AG04449 (cell line): ENCODE measurements at places on chromosomes 11 and 22.

DNA sequence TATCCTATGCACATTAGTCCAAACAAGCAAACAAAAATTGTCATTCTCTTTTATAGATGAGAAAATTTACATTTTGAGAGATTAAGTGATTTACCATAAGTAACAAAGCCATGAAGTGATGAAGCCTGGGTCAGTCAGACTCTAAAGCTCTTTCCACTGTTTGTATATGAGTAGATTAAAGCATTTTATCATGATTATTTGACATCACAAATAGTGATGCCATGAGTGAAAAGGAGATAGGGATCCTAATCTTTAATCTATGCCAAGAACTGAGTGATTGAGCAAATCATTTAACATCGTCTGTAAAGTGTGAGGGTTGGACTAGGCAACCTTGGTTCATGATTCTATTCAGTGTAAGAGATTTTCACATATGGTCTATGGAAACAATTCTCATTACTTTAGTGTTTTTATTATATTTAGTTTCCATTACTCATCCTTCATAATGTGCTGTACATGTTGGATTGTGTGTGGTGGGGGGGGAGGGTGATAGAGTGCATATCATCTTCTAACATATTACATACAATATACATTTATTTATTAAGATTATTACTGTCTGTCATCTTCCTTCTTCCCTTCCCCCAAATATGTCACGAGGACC, 50.7 kb downstream of the ARHGEF12 start:
- DNase-seq: no peak

GRCh38 chr11:22163394-22163797, 29.5 kb upstream of the ANO5 start:
- DNase-seq: no peak

- no peak for DNase-seq
Measured at GRCh38 chr11:18490736-18491485, 35.3 kb downstream of the LDHAL6A start.

- DNase-seq: no peak
Measured at GRCh38 chr11:94139416-94139815, 10.8 kb downstream of the PANX1 start.

DNA sequence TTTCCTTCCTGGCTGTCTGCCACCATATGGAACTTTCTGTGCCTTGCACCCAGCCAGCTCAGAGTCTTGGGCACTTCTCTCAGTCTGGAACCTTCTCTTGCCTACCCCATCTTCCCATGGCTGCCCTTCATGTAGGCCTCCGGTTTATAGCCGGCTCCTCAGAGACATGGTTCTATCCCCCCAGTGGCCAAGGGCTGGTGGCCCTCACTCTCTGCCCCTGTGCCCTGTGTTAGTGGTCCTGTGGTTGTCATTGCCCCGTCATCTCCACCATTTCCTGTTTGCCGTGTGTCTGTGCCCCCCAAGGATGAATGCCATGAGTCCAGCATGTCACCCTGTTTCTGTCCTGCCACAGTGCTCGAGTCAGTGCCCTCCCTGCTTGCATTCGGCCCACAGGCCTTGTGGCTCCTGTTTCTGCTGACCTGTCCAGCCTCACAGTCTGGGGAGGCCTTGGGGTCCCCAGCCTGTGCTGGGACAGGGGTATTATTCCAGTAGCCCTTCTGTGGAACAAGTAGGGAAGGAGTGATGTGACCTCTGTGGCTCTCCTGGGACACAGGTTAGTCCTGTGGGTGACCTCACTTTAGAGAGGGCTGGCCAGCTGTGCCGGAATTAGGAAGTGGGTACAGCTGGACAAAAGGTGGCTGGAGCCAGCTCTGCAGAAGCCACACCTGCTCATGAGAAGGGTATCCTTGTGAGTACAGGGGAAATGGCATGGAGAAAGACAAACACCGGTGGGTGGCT, 30.7 kb downstream of the ST3GAL4 start:
- no peak for DNase-seq

DNA sequence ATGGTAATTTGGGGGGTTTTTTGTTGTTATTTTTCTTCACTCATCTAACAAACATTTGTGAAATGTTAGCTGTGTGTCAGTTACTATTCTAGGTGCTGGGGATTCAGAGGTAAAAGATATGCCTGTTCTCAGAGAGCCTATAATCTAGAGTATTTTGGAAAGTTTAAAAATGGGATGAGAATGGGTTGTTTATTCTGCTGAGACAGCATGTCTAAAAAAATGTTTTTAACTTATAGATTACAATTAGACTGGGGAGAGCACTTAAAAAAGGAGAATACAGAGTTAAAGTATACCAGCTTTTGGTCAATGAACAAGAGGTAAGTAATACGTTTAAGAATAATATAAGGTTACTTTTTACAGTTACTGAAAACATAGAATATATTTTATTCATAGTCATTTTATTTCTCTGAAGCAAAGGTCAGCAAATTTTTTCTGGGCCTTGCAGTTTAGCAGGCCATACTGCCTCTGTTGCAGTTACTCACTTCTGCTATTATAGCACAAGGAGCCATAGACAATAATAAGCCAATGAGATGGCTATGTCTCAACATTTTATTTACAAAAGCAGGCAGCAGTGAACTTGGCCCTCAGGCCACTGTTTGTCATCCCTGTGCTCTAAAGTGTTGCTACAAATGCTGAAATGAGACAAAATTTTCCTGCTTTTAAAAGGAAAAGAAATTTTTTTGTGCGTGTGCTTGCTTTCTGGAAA, 60.0 kb downstream of the DKK3 start:
- no peak for DNase-seq

GRCh38 chr11:73143126-73143838, 1.2 kb upstream of the FCHSD2 start:
- no peak for DNase-seq

- no peak for DNase-seq
Measured at GRCh38 chr22:50425179-50425916, 49.5 kb downstream of the SBF1 start.

DNA sequence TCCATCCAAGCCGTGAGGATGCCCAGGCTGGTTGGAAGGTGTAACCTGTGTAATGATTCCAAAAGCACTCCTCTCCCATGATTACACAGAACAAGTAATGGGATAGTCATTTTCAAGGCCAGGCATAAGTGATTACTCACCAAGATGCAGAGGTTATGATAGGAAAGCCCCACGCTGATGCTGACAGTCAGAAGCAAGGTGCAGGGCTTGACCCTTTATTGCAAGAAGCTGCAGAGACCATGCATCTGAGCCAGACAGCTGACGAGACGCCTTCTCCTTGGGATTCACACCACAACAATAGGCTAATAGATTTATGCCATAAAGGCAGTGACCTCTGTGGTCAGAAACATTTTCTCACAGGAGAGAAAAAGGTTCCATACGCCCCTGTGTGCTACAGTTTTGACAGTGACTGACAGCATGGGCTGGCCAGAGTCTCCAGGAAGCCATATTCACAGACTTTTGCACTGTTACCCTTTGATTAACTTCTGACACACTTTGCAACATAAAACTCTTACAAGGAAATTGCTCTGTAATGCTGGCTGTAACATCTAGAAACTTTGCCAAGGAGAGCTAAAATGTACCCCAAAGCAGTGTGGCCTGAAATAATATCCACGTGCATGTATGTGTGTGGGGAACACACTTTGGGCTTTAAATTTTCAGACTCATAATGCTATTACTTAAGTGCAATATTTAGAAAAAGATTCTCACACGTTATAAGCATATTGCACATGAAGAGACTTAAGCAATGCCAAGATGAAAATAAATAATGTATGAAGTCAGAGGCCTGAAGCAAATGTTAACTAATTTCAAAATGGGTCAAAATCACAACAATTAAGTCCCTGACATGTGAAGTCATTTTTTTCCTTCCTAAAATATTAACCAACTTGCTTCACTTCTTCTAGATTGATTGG, 1079.0 kb upstream of the TENM4 start:
- DNase-seq: no peak

GRCh38 chr11:14374922-14375830, 16.2 kb upstream of the RRAS2 start:
- DNase-seq: no peak

- no peak for DNase-seq
Measured at GRCh38 chr11:96141626-96142025, 201.4 kb downstream of the MAML2 start.

DNA sequence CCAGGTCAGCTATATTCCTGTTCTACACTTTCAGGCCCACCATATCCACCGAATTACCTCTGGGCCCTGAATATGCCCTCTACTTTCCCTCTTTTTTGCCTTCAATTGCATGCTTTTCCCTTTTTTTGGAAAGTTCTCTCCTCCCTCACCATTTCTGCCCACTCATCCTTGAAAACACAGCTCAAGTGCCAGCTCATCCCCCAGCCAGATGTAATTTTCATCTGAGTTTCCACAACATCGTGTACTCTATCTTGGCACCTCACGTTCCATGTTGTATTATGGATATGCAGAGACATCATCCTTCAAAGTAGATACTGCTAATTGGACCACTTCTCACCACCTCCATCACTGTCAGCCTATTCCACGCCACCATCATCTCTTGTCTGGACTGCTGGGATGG, 129.8 kb upstream of the HSD17B12 start:
- DNase-seq: no peak

- DNase-seq: no peak
Measured at GRCh38 chr11:95283650-95284049, 52.6 kb upstream of the SESN3 start.

GRCh38 chr11:62464655-62465054, 45.8 kb downstream of the SCGB1A1 start:
- DNase-seq: no peak

DNA sequence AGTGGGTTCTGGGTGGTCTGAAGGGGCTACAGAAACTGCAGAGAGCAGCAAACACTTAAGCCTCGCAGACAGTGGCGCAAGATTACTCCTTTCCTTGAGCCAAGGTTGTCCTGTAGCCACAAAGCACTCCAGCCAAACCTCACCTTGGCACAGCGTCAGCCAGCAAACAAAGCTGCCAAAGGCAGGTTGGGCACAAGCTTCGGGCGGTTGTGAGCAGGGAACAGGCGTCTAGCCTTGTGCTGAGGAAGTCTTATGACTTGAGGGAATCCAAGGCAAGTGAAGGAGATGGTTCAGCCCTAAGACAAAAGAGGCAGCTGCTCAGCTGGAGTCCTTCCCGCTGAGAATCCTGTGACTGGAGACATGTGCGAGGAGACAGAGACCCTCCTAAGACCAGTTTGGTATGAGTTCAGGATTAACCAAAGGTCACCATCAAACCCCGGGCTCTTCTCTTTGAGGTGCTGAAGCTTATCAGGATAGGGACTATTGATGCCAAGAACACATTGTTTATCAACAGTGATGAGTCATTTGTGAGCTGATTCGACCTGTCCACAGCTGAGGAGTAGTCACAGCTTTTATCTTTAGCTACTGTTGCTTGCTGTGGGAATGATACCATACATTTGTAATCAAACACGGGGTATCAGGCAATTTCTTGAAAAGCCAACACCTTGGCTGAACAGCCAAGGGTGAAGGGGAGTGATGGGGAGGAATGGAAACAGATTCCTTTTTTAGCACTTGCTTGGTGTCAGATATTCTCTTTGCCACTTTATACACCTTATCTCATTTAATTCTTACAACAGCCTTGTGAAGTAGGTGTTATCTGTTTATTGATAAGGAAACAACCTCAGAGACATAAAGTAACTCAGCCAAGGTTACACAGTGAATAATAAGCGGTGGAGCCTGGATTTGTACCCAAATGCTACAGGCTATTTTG, 4.6 kb downstream of the ADM start:
- no peak for DNase-seq

GRCh38 chr11:113341388-113342165, 27.2 kb downstream of the TTC12 start:
- no peak for DNase-seq

DNA sequence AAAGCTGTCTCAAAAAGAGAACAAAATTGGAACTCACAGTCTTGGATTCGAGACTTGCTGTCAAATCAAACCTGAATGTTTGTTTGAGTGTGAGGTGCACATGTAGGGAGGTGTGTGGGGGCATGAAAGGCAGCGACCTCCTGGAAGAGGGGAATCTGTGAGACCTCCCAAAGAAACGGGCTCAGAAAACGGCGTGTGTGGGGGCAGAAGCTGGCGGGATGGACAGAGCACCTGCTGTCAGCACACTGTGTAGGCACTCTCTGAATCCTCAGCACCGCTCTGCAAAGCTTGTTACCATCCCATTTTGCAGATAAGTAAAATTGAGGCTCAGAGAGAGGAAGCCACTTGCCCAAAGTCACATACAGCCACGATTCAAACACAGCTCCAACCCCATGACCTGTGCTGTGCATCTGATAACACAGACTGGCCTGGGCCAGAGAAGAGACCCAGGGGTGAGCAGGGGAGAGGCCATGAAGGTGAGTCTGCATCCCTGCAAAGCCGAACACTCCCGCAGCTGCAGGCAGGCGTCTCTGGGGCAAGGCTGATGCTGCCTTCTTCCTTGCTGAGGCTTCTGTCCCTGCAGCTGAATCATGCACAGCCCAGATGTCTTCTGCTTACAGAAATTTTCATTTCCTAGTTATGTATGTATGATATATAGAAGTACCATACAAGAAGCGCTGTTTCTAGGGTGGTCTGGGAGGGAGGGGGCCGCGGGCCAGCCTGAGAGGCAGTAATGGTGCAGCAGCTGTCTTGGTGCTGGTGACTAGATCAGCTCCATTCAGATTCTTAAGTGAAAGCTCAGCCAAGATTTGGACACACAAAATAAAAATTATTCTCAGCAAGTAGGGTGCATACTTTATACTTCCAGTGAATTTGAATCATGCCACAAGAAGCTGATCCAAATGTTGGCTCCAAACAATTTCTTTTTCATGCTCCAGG, 67.3 kb upstream of the SHISAL1 start:
- DNase-seq: no peak
